ENCODE measurements at places on chromosomes 7 and 10.

DNA sequence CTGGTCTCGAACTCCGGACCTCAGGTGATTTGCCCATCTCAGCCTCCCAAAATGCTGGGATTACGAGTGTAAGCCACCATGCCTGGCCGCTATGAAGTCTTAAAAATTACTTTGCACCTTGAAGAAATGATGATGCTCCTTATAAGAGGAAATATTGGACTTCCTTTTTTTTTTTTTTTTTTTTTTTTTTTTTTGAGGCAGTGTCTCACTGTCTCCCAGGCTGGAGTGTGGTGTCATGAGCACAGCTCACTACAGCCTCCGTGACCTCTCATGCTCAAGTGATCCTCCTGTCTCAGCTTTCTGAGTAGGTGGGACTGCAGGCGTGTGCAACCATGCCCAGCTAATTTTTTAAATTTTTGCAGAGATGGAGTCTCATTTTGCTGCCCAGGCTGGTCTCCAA, 65.3 kb downstream of the KMT2E start:
- DNase-seq: no peak

DNA sequence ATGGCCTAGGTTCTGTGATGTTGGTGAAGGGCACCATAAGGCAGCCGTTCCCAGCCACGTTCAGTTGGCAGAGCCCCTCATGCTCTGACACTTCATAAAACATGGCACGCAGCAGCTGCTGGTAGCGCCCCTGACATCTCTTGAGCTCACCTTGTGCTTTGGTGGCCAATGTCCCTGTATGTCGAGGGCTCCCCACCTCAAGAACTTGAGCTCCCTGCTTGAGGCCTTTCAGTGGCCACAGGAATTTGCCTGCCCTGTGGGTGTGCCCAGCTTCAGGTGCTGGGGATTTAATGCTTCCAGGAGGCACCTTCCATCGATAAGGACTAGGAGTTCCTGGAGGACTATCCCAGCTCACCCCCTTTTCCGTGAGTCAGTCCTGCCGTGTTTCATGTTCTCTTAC, 9.5 kb upstream of the ZNF32 start:
- DNase-seq: no peak

- no peak for DNase-seq
Observed at GRCh38 chr7:30177965-30178364, 43.2 kb downstream of the MTURN start.

GRCh38 chr10:11245981-11246590, 228.4 kb downstream of the CELF2 start:
- DNase-seq: no peak
